Sigmoid colon (tissue), 7 donors: ENCODE measurements at places on chromosomes 5 and 9. TPM values are rescaled to one million over a fixed set of nuclear protein-coding genes. Genes with fewer than 3 reads are reported as not detected.

The FAM200C gene
- 1.2 TPM for polyA plus RNA-seq

The LCN15 gene
- polyA plus RNA-seq = 0.70 TPM

The ZFP37 gene
- 0.60 TPM for polyA plus RNA-seq

The FOXD1 gene
- not detected for polyA plus RNA-seq

The ZNF474 gene
- not detected for polyA plus RNA-seq

The RECK gene
- polyA plus RNA-seq = 0.23 TPM

The CCDC192 gene
- polyA plus RNA-seq = not detected

The ADGRD2 gene
- polyA plus RNA-seq = not detected

The SHB gene
- polyA plus RNA-seq = 10.2 TPM
